Stimulated activated CD8-positive, alpha-beta memory T cell treated with anti-CD3 and anti-CD28 coated beads, Interleukin-2, amount 100 ng/mL, for 1 hour (primary cell): ENCODE measurements at places on chromosomes 16 and 17.

GRCh38 chr17:55652825-55653224 is 69.8 kb downstream of the TMEM100 start:
- no peak for DNase-seq

GRCh38 chr16:77805398-77805797 is 17.0 kb downstream of the VAT1L start:
- DNase-seq: no peak

- no peak for DNase-seq
These were observed 31.2 kb downstream of the PIMREG start for GRCh38 chr17:6475411-6475810.

DNA sequence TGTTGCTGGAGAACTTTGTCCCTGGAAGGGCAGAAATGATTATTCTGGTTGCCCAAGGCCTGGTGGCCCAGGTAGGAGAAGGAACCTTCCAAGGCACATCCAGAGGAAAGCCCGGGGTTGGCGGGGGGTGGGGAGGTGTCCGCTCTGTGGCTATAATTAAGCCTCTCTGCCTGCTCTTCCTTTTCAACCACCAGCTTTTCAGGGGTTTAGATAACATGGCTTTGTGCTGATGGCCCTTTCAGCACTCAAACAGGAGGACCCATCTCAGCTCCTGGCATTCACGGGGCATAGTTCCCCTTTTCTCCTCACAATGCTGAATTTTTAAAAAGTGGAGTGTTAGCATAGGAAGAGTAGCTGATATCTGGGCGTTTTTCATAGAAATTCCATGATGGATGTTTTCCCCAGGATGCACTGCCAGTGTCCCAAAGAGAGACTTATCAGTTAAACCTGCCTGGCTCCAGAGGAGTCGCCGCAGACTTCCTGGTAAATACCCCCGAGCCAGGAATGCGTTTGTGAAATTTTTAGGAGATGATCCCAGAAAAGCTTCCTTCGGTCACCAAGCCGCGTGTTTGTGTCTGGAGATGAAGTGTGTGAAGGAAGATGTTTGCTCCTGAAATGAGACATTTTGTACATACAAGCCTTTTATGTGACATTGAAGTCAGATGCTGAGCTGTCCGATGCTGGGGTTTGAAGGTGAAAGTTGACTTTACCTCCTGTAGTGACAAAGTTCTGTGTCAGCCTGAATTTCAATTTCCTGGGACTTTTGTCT is 188.5 kb downstream of the MSI2 start:
- no peak for DNase-seq

DNA sequence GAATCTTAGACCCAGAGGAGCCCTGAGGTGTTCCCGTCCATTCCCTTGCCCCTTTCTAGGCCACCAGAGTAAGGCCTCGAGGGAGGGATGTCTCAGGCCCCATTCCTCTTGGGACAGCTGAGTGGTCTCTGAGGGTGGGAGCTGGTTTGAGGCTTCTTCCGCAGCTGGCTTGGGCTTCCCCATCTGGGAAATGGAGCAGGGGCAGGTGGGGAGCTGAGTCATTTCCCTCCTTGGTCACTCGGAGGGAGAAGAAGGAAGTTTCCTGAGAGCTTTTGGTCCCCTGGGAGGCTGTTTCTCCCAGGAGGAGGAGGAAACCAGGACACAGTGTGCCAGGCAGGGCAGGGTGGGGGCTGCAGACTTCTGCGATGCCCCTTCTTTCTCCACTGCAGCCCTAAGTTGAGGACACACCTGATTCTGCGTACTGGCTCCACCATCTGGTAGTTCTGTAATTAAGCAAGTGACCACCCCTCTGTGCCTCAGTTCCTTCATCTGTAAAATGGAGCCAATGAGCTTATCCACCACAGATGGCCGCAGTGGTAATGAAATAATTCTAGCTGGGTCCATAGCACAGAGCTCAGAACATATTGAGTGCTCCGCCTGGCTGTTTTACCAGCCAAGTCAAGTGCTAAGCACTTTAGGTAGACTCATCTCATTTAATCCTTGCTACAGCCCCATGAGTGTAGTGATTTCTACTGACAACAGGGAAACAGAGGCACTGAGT is 1.6 kb upstream of the KCNJ12 start:
- DNase-seq: no peak

DNA sequence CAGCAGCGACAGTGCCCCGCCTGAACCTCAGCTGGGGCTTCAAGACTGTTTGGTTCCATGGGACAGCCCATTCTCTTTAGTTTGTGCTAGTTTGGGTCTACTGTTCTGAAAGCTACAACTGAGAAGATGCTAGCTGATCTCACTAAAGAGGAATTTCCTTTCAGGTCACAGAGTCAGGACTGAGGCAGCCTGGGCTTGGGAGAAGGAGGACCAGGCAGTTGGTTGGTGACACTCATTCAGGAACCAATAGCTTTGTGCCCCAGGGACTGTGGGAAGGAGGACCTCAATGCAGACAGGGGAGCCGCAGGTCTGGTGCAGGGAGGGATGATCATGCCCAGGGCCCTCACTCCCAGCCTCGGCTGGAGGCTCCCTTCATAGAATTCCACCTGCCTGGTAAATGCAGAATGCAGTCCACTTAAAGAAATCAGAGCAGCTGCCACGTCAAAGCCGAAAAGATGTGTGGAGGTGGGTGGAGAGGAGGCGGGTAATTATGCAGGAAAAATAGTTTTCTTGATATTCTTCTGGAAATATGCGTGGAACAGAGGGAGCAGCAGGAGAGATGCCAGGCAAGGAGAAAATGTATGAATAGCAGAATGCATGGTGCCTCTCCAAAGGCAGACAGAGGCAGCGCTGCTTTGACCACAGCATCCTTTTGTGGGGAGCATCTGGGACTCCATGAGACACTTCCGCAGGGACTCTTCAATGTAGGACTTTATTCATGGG is 32.6 kb upstream of the ZFP90 start:
- no peak for DNase-seq

GRCh38 chr17:50347117-50347893 is 1.4 kb downstream of the XYLT2 start:
- no peak for DNase-seq

DNA sequence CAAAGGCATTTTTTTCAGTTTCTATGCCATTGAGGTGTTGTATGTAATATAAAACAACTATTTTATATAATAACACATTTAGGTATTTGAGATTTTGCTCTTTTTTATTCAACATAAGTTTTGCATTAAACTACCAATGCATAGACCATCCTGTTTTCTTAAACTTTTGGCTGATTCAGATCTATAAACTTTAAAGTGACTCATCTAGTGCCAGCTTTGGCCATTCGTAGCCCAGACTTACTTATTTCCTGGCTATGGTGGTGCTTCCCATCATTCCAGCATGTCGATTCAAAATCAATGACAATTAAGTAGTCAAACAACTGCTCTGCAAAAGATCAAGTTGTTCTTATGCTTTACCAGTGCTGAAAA is 3.1 kb downstream of the ERI2 start:
- DNase-seq: no peak

DNA sequence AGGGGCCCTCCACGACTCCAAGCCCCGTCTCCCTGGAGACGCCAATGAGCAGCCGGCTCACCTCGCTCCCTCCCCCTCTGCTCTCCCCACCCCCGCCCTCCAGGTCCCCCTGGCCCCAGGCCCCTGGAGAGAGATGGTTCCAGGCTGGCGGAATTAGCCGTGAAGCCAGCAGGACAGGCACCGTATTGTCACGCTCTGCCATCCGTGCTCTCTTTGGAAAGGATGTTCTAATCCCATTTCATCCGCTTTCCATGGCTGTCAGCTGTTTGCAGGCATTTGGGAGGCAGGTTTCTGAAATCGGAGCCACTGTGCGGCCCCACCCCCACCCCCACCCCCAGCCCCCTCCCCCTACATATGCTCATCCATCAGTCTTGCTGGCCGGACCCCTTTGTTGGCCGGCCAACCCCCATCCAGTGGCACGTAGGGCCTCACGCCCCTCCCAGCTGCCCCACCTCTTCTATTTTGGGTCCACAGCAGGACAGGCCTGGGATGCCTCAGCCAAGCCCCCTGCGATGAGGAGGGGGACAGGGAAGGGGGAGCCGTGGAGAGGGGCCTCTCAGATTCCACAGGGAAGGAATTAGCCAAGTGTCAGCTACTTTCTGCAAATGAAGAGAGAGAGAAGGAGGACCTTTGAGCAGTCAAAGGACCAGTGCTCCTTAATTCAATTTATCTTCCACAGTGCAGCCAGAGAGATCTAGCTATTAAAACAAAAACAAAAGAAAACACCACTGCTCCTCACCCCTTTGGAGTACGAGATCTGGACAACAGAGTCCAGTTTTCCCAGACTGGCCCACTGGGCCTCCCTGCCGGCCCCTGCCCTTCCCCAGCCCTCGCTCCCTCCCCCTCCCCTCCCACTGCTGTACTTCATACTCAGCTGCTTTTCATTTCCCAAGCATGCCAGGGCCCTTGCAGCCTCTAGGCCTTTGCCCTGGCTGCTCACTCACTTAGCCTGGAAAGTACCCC is 30.7 kb downstream of the SDK2 start:
- DNase-seq: no peak

GRCh38 chr16:56744996-56745640 is 15.2 kb downstream of the NUP93 start:
- DNase-seq: no peak

- DNase-seq: no peak
These were observed 217.3 kb downstream of the NTN1 start for GRCh38 chr17:9238340-9239245.
